ENCODE measurements at places on chromosomes 11 and 22. TPM values are rescaled to one million over a fixed set of nuclear protein-coding genes. Genes with fewer than 3 reads are reported as not detected.

The FREY1 gene
- 0.43 TPM for total RNA-seq

The H19 gene
- 161 TPM for total RNA-seq

DNA sequence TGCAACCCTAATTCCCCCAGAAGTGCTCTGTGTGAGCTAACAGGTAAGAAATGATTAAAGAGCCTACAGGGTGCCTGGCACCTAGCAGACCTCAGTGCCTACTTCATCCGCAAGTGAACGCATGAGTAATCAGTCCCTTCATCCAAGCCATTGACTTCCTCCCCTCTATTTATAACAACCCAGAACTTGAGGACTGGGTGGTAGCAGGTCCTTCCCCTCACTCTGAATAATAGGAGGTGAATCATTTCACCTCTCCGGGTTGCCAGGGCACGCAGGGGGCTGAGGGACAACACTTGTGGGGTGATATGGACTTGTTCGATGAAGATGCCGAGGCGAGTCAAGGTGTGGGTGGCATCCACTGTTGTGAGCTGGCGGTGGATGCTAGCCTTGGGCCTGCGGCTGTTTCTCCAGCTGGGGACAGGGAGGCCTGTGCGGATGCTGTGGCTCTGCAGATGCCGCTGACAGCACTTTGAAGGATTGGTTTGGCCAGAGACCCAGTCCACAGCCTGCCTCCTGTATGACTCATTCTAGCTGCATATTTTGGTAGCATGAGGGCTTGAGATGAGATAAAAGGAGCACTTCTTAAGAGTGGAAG, 11.7 kb upstream of the SORL1-AS1 start:
- DNase-seq, result peak; percentile 88

DNA sequence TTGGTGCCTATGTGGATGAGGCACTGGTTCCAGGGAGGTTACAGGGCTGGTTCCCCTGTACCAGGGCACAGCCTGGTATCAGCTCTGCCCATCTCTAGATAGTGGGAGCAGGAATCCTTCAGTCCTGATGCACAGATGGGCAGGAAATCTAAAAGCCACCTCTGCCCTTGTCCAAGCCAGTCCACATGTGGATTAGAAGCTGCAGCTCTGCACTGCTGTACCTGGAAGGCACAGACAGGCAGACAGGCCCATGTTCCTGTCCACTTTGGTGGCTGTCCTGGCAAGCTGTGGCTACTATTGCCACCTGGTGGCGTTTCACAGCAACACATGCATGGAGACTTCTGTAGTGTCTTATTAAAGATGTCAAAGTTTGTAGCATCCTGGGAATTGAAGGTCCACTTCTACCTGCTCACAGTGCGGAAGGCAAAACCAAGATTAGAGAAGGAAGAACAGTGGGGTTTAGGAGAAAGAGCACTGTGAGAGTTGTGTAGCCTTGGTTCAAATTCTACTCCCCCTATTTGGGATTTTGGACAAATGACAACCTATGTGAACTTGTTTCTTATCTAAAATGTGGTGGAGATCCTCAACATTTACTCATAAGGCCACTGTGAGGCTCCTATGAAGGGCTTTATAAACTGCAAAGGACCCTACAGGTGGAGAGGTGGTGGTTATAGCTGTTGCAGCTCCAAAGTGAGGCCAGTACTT, 30.1 kb downstream of the NAV2 start:
- DNase-seq, result peak; percentile 76

DNA sequence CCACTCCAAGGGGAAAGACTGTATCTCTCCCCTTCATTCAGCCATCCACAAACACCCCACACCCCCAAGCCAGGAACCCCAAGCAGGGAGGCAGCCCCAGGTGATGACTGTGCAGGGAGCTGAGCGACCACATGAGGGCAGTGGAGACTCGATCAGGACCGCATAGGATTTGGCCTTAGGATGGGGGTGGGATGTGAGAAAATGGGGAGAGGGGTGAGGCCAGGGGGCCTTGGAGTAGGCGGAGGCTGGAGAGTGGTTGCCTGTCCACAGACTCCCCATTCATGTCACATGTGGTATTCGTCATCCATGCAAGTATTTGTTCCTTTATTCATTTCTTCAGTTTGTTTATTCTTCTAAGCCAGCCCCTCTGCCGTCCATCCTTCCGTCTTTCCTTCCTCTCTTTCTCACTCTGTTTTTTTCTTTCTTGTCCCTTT, 2.7 kb upstream of the RHOD start:
- DNase-seq, result peak; percentile 41

GRCh38 chr11:70383664-70384565, 14.4 kb upstream of the CTTN start:
- peak; percentile 35 for DNase-seq

All from fibroblast of villous mesenchyme (primary cell).